ENCODE measurements at places on chromosomes 1 and 21. TPM values are rescaled to one million over a fixed set of nuclear protein-coding genes. Genes with fewer than 3 reads are reported as not detected.
A peak's percentile ranks its signal among the peaks of the same experiment; 100 is the strongest.

The CDC42BPA gene
- 30.1 TPM for total RNA-seq

GRCh38 chr1:39462074-39462473, 29.4 kb upstream of the BMP8A start:
- no peak for DNase-seq
- no peaks in the 10 kb centered on the region for H3K4me1 ChIP-seq
- peaks cover 96% of the 10 kb centered on the region for H3K36me3 ChIP-seq
- H3K27me3 ChIP-seq: no peaks in the 10 kb centered on the region

GRCh38 chr1:11985851-11986250, 5.6 kb downstream of the MFN2 start:
- DNase-seq: no peak
- H3K4me1 ChIP-seq: no peaks in the 10 kb centered on the region
- H3K27me3 ChIP-seq: no peaks in the 10 kb centered on the region
- H3K36me3 ChIP-seq: peaks cover 75% of the 10 kb centered on the region
- H3K27ac ChIP-seq: no peak overlapping the region
- H3K4me3 ChIP-seq: no peak overlapping the region

DNA sequence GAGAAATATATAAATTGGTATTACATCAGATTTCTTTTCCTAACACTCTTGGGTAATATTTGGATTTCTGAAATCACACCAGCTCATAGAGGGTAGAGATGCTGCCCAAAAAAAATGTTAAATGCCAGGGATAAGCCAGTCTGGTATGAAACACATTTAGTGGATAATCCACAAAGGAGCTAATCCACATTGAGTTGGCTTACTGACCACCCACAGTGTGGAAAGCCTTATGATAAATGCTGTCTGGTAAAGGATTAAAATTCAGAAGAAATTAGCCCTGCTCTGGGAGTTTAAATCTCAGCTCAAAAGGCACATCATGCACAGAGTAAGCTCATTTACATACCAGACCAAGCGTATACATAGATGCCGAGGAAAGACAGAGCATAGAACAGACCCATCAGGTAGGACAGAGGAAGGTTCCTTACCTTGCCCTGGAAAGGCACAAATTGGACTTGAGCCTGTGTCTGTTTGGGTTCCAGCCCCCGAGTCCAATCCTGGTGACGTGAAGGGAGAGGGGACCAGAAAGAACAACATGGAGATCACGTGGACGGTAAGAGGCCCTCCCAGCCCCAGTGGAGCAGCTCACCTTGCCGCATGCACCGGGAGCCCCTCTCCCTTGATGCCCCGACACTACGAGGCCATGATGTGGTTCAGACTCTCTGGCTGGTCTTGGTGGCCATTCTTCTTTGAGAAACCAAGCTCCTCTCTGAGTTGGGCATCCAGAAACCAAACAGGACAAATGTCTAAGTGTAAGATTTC, 62.9 kb upstream of the CNTN2 start:
- H3K4me3 ChIP-seq: no peak overlapping the region
- no peak for DNase-seq
- no peaks in the 10 kb centered on the region for H3K4me1 ChIP-seq
- H3K27me3 ChIP-seq: no peaks in the 10 kb centered on the region
- no peak overlapping the region for H3K27ac ChIP-seq

GRCh38 chr1:151728151-151729054, 7.1 kb downstream of the RIIAD1 start:
- no peaks in the 10 kb centered on the region for H3K27me3 ChIP-seq
- no peak overlapping the region for H3K27ac ChIP-seq
- peak; percentile 58 for DNase-seq
- H3K36me3 ChIP-seq: no peaks in the 10 kb centered on the region
